Small intestine (tissue), 16 donors: ENCODE measurements at places on chromosomes 6 and 20.

DNA sequence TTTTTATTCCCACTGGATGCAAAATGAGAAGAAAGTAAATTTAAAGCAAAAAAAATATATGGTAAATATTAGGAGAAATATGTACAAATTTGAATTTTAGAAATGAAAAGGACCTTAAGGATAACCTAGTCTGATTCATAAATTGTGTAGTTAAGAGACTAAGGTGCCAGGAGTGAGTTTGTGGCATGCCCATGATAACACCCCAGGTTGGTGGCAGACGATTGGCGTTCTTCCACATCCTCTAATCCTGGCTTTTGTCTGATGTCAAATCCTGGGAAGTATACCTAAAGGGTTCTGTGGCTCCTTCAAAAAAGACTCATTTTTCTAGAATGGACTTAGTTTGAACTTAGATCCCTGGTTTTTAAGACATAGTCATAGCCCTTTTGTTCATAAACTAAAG lies 62.2 kb downstream of the SAMD5 start:
- no peak for DNase-seq

DNA sequence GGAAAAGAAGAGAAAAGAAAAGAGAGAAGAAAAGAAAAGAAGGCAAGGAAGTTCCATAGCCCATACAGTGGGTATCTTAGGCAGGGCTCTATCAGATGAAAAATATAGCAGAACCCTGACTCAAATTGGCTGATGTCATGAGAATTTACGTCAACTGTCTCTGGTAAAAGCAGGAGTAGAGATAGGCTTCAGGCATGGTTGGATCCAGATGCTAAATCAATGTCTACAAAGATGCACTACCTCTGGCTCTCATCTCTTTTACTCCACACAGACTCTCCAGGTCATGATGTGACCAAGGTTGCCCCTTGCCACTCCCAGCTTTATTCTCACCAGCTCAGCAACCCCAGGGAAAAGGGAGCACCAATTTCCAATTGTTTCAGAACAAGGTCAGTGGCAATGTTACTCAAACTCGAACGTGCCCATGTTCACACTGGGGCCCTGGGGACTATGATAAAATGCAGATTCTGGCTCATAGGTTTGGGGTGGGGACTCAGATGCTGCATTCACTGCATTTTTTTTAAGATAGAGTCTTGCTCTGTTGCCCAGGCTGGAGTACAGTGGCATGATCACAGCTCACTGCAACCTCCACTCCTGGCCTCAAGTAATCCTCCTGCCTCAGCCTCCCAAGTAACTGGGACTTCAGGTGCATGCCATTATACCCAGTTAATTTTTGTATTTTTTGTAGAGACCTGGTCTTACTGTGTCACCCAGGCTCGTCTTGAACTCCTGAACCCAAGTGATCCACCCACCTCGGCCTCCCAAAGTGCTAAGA lies 33.4 kb upstream of the PTGIS start:
- DNase-seq, result no peak

- no peak for DNase-seq
Observed at GRCh38 chr6:32815115-32815514, 1.7 kb downstream of the HLA-DOB start.

DNA sequence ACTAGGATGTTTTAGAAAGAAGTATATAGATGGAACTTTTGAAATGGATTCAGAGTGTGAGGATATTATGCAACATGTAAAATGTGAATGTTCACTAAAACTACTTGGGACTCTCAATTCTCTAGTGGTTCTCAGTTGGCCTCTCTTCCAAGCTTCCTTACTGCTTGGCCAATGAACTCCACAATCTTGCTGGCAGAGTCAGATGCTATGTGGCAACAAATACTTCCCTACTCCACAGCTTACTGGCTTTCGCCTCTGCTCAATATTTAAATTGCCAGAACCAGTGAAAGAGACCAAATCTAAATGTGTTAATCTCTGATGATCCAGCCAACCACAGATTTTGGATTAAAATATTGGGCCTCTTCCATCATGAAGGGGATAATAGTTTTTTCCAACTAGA lies 138.4 kb downstream of the HTR1B start:
- no peak for DNase-seq

DNA sequence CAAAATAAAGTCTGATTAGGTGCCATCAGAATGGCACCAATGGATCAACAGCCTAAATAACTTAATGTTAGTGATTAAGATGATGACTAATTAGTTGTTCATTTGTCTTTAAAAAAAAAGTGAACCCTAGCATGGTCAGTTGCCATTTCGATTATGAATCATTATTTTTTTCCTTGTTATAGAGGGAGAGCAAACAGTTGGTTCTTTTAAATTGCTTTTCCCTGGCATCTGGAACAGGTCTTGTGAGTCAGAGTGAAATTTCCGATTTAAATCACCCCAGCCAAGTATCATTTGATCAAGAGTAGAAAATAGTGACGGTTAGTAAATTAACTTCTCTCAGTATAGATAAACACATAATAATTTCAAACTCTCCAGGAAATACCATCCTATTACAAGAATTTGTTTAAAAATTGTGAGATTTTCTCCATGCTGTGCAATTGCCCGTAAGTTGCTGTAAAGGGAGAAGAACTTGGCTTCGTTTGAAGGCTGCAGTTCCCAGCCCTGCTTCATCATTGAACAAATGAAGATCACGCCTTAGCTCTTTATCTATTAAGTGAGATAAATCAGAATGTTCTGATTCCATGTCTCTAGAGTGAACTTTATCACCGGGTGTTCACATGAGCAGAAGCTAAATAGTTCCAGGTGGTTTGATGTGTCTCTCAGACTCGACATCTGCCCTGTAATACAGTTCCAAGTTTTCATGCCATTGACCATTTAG lies 741.3 kb downstream of the DOK5 start:
- DNase-seq, result no peak

DNA sequence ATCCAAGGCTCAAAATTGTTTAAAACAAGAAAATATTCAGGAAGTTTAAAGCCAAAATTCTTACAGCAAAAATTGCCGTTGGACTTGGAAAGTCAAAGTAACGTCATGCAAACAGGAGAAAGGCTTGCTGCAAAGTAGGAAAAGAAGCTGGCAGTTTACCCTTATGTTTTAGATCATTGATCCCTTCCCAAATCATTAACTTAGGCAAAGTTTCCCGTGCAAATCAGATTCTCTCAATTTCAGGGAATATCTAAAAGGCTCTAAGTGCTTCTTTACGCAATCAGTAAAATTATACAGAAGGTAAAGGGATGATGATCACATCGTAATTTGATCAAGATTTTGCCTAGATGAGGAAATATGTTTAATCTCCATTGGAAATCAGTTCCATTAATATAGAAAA lies 197.5 kb downstream of the ALDH8A1 start:
- no peak for DNase-seq

DNA sequence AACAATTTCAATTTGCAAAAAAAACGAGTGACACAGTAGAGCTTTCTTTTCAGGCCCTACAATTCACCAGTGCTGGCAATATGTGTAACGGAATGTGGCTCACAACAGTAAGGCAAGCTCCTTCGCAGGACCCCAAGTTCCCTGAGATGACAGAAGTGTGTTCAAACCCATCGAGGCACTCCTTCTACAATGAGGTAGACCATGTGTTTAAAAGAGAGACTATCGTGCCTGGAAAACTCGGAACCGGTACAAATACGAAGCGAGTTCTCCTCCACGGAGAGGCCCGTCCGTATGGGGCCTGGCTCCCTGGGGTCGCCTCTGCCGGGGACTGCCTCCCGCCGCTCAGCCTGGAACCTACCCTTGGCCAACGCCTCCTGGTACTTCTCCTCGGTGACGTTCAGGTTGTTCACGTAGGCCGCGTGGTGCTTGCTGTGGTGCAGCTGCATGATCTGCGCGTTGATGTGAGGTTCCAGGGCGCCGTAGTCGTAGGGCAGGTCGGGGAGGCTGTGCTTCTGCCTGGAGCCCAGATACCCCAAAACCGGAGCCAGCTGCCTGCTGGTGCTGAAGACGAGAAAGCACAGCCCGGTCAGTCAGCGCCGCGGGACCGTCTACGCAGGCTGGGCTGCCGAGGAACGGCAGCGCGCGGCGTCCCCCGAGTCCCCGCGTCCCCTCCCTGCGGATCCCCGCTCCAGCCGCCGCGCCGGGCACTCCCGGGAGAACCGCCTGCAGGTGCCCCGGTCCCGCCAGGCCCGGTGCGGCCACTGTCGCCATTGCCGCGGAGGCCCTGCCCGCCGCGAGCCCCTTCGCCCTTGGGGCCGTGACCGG lies 526 bp downstream of the SOD2 start:
- DNase-seq, result peak; percentile 80

DNA sequence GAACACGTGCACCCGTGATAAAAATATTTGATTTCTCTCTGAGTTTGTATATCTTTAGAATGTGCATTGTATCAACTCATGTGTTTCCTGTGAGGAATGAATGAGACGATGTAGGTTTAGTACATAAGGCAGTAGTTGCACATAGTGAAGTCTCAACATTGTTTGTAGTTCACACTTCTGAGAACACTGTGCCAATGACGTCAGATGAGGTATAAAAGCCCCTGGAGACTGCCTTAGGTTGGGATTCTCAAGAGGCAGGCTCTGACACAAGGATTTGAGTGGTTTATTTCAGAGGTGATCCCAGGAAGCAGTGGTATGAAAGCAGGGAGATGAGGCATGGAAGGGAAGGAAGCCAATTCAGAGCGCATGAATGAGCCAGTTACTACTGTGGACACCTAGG lies 2.6 kb upstream of the NKAIN2 start:
- DNase-seq, result no peak

GRCh38 chr6:100924534-100925227 lies 43.6 kb upstream of the ASCC3 start:
- DNase-seq, result no peak

DNA sequence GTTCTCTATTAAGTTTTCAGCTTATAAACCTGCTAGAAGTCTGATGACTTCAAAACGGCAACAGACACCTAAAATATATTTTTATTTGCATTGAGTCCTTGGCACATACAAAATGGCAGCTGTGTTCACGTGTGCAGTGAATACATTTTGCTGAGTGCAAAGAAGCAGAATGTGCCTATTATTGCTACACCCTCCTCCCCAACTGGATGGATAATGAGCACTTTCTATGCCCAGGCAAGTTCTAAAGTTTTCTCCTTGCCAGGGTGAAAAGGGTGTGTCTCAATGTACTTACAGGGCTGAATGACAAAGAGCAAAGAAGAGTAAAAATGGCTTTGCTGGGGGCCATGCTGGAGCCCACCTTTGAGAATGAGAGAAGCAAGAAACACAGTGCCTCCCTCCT lies 4.0 kb upstream of the FERMT1 start:
- no peak for DNase-seq

GRCh38 chr6:121959501-121959900 lies 440.0 kb upstream of the HSF2 start:
- no peak for DNase-seq

DNA sequence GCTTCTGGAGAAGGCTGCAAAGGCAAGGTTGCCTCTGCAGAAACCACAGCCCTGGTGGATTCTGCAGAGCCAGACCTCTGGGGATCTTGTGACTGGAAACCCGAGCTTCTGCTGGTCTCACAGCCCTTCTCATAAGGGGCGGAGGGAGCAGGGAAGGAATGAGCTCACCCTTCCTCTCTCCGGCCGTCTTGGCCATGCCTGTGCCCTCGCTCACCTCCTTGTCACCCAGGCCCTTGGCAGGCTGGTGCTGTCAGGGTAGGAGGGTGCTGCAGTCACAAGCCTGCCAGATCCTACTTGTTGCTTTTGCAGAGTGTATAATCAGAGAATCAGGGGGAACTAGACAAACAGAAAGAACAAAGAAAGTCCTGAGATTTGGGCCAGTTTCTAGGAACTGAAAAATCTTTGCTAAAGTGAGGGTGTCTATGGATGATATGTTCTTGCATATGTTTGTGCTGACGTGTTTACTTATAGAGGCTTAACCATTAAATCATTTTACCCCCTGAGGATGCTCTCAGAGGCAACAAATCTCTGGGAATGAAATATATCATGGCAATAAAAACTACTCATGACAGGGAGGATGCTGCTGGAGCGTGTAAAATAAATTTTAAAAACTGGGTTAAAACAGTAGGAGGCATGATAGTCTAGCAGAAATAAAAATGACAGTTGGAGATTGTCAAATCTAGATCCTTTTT lies 244.9 kb upstream of the SOX4 start:
- no peak for DNase-seq

- DNase-seq, result peak; percentile 36
Observed at GRCh38 chr6:97059473-97059872, 134.9 kb downstream of the KLHL32 start.

- peak; percentile 86 for DNase-seq
Observed at GRCh38 chr6:4008324-4009047, 70.5 kb downstream of the FAM217A start.

DNA sequence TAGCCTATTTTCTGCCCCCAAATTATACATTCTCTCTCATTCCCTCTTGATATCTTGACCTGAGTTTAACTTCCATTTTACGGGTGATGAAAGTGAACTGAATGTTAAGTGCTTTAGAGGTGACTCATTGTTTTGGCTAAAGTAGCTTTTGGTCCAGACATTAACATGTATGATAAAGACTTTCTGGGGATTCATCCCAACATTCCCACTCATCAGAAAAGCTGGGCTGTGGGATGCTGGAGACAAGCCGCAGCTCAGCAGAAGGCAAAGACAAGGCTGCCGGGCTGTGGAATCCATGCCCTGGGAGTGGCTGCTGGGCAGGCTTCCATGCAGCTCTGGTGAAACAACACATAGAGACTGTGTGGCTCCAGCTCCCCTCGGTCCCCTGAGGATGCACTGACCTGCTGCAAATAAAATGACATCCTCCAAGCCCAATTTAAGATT lies 89.9 kb upstream of the SYNDIG1 start:
- DNase-seq, result no peak

DNA sequence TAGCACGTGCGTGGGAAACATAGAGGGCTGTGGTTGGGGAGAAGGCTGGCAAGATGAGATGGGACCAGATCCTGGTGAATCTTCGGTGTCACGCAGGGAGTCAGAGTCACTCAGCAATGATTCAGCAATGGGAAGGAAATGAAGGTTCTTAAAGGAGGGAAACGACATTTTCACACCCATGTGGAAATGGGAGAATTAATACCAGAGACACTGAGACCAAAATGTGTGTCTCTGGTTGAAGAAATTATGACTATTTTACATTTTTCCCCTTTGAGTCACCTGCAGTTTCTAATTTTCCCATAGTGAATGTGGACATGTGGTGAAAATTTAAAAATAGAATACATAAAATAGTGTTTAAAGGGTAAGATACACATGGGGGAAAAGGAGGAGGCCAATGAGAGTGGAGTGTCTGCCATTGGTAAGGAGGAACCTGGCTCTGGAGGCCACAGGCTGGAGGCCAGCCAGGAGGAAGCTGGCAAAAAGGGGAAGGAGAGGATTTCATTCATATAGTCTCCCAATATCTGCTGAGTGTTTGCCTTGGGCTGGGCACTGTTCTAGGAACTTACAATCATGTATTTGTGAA lies 17.5 kb downstream of the NRN1 start:
- no peak for DNase-seq

GRCh38 chr6:54730767-54731630 lies 115.6 kb upstream of the FAM83B start:
- DNase-seq, result peak; percentile 62

DNA sequence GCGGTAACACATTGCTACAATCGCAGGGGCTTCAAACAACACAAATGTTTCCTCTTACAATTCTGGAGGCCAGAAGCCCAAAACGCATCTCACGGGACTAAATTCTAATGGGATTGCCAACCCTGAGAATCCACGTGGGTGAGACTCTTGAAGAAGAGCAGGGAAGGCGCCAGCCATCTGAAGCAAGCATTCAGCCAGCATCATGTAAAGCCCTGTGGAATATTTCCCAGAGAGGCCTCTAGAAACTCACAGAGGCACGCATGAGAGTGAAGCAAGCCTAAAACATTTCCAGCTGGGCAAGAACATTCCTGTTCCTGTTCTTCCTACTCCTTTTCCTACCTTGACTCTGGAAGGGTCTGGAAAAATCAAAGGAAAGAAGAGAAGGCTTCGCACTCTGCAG lies 19.6 kb upstream of the FNDC1 start:
- DNase-seq, result no peak
